ENCODE measurements at places on chromosomes 1 and 21. TPM values are rescaled to one million over a fixed set of nuclear protein-coding genes. Genes with fewer than 3 reads are reported as not detected.

The C1orf87 gene
- not detected for total RNA-seq

The TFAP2E gene
- total RNA-seq = 0.49 TPM

The TLCD4 gene
- 0.14 TPM for total RNA-seq

The TSPAN1 gene
- total RNA-seq = 37.5 TPM

The CLCA2 gene
- total RNA-seq = 98.8 TPM

The HES3 gene
- 0.78 TPM for total RNA-seq

The AMIGO1 gene
- 0.19 TPM for total RNA-seq

The NEGR1 gene
- 0.05 TPM for total RNA-seq

The EVA1C gene
- 12.3 TPM for total RNA-seq

The C1QA gene
- not detected for total RNA-seq

The NPHP4 gene
- 6.2 TPM for total RNA-seq

The FAM229A gene
- total RNA-seq = 0.78 TPM

The LCE1E gene
- 0.37 TPM for total RNA-seq

The CLIC4 gene
- total RNA-seq = 72.3 TPM

The OR2T11 gene
- total RNA-seq = not detected

The KCNJ6 gene
- total RNA-seq = 0.09 TPM

The UBL4B gene
- not detected for total RNA-seq

The TNFRSF8 gene
- not detected for total RNA-seq

The C1QB gene
- total RNA-seq = not detected

The PIGK gene
- total RNA-seq = 18.0 TPM

The ADAMTS4 gene
- total RNA-seq = 0.05 TPM

The C1orf232 gene
- total RNA-seq = not detected

The LRRC39 gene
- not detected for total RNA-seq

The CFAP107 gene
- not detected for total RNA-seq

The NUDC gene
- total RNA-seq = 98.7 TPM

The ASCL5 gene
- not detected for total RNA-seq

The TGFBR3 gene
- total RNA-seq = 0.51 TPM

The OR2T33 gene
- total RNA-seq = not detected

The CCDC18 gene
- total RNA-seq = 6.0 TPM

The FCRL2 gene
- total RNA-seq = not detected

The FCGR3B gene
- total RNA-seq = not detected

The NDC1 gene
- total RNA-seq = 20.8 TPM

The NMNAT2 gene
- total RNA-seq = not detected

The KCNK2 gene
- not detected for total RNA-seq

The FAM72C gene
- 2.9 TPM for total RNA-seq

The IFNAR2 gene
- 7.3 TPM for total RNA-seq

The PDPN gene
- total RNA-seq = 18.9 TPM

The ECM1 gene
- total RNA-seq = 28.6 TPM

The CAMSAP2 gene
- total RNA-seq = 29.7 TPM

The SLC26A9 gene
- total RNA-seq = 0.19 TPM

The UBE2U gene
- not detected for total RNA-seq

The CRP gene
- total RNA-seq = not detected

The MFAP2 gene
- 53.1 TPM for total RNA-seq

The URB2 gene
- 10.4 TPM for total RNA-seq

The GJA9 gene
- total RNA-seq = not detected

The S100B gene
- not detected for total RNA-seq

The PTGFRN gene
- 134 TPM for total RNA-seq

The ST6GALNAC5 gene
- total RNA-seq = 0.60 TPM

The SOX13 gene
- total RNA-seq = 14.2 TPM

The MCOLN2 gene
- total RNA-seq = 0.78 TPM

The OVAAL gene
- not detected for total RNA-seq

The C1orf52 gene
- total RNA-seq = 9.7 TPM

All from airway epithelial cell (primary cell).